Activated CD8-positive, alpha-beta memory T cell treated with anti-CD3 and anti-CD28 coated beads, Interleukin-2, amount 10 ng/mL, durations not matched to agents 7 days and 5 days (primary cell): ENCODE measurements at places on chromosomes 1 and 21. TPM values are rescaled to one million over a fixed set of nuclear protein-coding genes. Genes with fewer than 3 reads are reported as not detected.

- no peak overlapping the region for H3K4me3 ChIP-seq
- H3K36me3 ChIP-seq = no peaks in the 10 kb centered on the region
- H3K4me1 ChIP-seq = no peaks in the 10 kb centered on the region
- peaks cover 16% of the 10 kb centered on the region for H3K27me3 ChIP-seq
- no peak for DNase-seq
- H3K27ac ChIP-seq = no peak overlapping the region
These were observed 31.8 kb upstream of the ARF1 start for GRCh38 chr1:228050571-228051231.

DNA sequence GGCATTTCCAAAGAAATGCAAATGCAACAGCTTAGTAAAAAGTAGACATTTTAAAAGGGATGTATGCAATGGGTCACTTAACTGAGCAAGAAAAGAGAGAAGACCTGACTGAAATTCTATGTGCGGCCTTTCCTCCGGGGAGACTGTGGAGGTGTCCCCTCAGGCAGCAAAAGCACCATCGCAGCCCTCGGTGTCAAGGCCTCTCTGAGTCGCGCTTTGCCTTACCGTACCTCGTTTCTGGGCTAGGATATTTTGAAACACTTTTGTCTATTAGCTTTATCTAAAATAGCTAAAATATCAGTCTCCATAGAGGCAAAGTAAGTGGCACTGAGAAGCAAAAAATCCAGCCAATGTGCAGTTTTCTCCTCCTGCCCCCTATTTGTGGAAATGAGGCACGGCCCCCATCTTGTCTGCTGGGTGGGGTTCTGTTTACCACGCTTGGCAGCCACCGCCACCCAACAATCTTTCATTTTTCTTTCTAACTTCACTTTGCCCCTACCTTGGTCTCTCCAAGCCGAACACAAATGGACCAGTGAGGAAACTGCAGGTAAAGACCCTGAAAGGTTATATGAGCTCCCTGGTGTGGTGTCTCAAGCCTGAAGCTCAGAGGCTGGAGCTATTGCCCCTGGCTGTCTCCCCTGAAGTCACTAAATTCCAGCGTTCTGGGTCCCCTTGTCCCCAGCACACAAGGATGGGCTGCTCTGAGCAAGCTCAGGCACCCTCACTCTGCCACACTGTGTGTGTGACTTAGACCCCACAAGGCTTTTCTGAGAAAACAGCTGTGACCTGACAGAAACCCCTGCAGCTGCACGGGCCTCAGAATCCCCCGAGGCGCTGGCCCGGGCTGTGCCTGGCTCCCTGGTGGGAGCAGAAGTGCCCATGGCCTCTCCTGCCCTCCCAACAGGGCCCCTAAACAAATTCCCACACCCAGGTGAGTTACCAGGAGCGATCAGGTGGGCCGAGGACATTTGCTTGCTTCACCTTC lies 1.6 kb downstream of the CD247 start:
- H3K4me1 ChIP-seq = peaks cover 52% of the 10 kb centered on the region
- H3K27ac ChIP-seq = peak overlapping the region; percentile 98
- H3K36me3 ChIP-seq = peaks cover 55% of the 10 kb centered on the region
- peak; percentile 70 for DNase-seq
- no peaks in the 10 kb centered on the region for H3K27me3 ChIP-seq
- H3K4me3 ChIP-seq = peak overlapping the region; percentile 94

- no peak for DNase-seq
- no peaks in the 10 kb centered on the region for H3K27me3 ChIP-seq
- no peak overlapping the region for H3K4me3 ChIP-seq
- H3K27ac ChIP-seq = no peak overlapping the region
- H3K4me1 ChIP-seq = no peaks in the 10 kb centered on the region
These were observed 37.3 kb downstream of the F13B start for GRCh38 chr1:197029749-197030148.

GRCh38 chr21:44083631-44084291 lies 23.4 kb upstream of the PWP2 start:
- no peaks in the 10 kb centered on the region for H3K27me3 ChIP-seq
- H3K4me3 ChIP-seq = peak overlapping the region; percentile 74
- peaks cover 87% of the 10 kb centered on the region for H3K4me1 ChIP-seq
- DNase-seq = peak; percentile 89
- H3K27ac ChIP-seq = peak overlapping the region; percentile 97

DNA sequence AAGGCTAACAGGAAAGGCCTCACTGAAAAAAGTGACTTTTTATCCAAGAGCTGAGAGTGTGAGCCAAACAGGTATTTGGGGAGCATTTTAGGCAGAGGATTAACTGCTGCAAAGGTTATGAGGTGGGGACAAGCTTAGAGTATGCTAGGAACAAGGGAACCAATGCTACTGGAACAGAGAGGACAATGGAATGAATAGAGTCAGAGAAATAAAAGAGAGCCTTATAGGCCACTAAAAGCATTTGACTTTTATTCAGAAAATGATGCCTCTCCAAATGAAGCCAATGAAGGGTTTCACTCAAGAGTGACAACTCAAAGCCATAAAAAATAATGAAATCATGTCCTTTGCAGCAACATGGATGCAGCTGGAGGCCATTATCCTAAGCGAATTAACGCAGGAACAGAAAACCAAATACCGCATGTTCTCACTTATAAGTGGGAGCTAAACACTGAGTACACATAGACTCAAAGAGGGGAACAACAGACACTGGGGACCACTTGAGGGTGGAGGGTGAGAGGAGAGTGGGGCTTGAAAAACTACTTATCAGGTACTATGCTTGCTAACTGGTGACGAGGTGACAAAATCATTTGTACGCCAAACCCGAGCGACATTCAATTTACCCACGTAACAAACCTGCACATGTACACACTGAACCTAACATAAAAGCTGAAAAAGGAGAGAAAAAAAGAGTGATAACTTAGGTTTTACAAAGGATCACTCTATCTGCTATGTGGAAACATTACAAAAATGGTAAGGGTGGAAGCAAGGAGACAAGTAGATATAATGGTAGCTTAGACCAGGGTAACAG lies 11.1 kb downstream of the PTP4A2 start:
- peak overlapping the region; percentile 69 for H3K4me3 ChIP-seq
- no peaks in the 10 kb centered on the region for H3K27me3 ChIP-seq
- H3K27ac ChIP-seq = peak overlapping the region; percentile 84
- peaks cover 50% of the 10 kb centered on the region for H3K36me3 ChIP-seq
- DNase-seq = no peak
- peaks cover 69% of the 10 kb centered on the region for H3K4me1 ChIP-seq

DNA sequence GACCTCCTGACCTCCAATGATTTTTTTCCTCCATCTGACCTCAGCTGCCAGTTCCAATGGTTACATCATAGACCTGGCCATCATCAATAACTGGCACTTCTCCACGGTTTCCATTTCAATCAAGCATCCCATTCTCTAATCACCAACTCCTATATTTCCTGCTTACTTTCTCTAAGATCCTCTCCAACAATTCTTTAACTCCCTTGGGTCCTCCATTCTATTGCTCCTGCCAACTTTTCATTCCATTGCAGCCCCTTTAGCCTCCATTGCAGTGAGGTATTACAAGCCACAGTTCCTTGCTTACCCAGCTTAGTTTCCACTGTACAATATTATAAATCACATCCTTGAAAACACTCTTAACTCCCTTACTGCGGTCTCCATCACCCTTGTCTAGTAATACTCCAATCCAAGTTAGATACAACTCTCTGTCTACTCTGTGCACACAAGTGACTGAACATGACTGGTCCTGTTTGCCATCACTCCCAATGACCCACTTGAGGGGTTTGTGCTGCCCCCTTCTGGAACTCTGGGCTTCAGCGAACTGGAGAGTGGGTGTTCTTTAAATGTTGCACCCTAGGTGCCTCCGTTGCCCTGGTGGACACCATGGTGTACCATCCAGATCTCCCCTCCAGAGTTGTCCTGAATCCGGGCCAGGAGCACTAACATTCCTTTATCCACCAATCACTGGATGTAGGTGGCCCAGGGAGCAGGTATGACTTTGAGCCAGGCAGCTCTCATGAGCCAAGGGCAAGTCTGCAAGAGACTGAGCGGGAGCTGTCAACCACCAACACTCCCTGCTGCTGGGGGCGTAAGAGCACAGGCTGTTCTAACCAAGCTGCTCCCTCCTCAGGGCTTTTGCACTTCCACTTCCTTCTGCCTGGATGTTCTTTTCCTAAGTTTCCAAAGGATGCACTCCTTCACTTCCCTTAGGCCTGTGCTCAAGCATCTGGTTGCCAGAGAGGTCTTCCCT lies 3.7 kb upstream of the FNDC7 start:
- peaks cover 36% of the 10 kb centered on the region for H3K4me1 ChIP-seq
- DNase-seq = peak; percentile 78
- no peaks in the 10 kb centered on the region for H3K36me3 ChIP-seq
- H3K27me3 ChIP-seq = peaks cover 9% of the 10 kb centered on the region
- H3K4me3 ChIP-seq = no peak overlapping the region
- H3K27ac ChIP-seq = no peak overlapping the region

The DIO1 gene
- total RNA-seq = not detected

The CYP4X1 gene
- not detected for total RNA-seq
